Endothelial cell (in vitro differentiated cells): ENCODE measurements at places on chromosomes 16 and 17. TPM values are rescaled to one million over a fixed set of nuclear protein-coding genes. Genes with fewer than 3 reads are reported as not detected.

DNA sequence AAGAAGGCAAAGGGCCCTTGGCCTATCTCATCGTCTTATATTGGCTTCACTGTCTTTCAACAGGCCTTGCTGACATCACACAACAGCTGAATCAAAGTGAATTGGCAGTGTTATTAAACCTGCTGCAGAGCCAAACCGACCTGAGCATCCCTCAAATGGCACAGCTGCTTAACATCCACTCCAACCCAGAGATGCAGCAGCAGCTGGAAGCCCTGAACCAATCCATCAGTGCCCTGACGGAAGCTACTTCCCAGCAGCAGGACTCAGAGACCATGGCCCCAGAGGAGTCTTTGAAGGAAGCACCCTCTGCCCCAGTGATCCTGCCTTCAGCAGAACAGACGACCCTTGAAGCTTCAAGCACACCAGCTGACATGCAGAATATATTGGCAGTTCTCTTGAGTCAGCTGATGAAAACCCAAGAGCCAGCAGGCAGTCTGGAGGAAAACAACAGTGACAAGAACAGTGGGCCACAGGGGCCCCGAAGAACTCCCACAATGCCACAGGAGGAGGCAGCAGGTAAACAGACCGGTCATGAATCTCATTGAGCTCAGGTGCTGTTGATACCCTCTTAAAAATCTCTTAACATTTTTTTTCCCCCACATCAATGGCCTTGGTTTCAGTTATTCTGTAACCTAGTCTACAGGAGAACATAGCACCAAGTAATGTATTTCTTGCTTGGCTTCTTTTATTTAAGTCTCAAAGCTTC lies 64.7 kb downstream of the CDK12 start:
- no peaks in the 10 kb centered on the region for H3K27me3 ChIP-seq
- H3K27ac ChIP-seq, result no peak overlapping the region
- DNase-seq, result no peak
- H3K36me3 ChIP-seq, result peaks cover 5% of the 10 kb centered on the region
- peaks cover 20% of the 10 kb centered on the region for H3K4me1 ChIP-seq

GRCh38 chr17:14737984-14738651 lies 437.2 kb downstream of the HS3ST3B1 start:
- no peak for DNase-seq
- no peak overlapping the region for H3K27ac ChIP-seq
- peaks cover 8% of the 10 kb centered on the region for H3K4me1 ChIP-seq
- H3K4me3 ChIP-seq, result no peak overlapping the region
- H3K36me3 ChIP-seq, result no peaks in the 10 kb centered on the region
- no peaks in the 10 kb centered on the region for H3K27me3 ChIP-seq

GRCh38 chr17:72786209-72786608 lies 306.3 kb downstream of the SLC39A11 start:
- H3K27ac ChIP-seq, result no peak overlapping the region
- H3K4me3 ChIP-seq, result no peak overlapping the region
- no peaks in the 10 kb centered on the region for H3K4me1 ChIP-seq
- peaks cover 4% of the 10 kb centered on the region for H3K36me3 ChIP-seq
- peaks cover 7% of the 10 kb centered on the region for H3K27me3 ChIP-seq

- DNase-seq, result no peak
- H3K27me3 ChIP-seq, result no peaks in the 10 kb centered on the region
- no peak overlapping the region for H3K27ac ChIP-seq
- peaks cover 7% of the 10 kb centered on the region for H3K36me3 ChIP-seq
- H3K4me3 ChIP-seq, result no peak overlapping the region
- H3K4me1 ChIP-seq, result peaks cover 40% of the 10 kb centered on the region
Measured at GRCh38 chr17:59367657-59368045, 36.2 kb downstream of the YPEL2 start.

- DNase-seq, result no peak
- H3K36me3 ChIP-seq, result peaks cover 6% of the 10 kb centered on the region
- no peak overlapping the region for H3K4me3 ChIP-seq
- peaks cover 5% of the 10 kb centered on the region for H3K27me3 ChIP-seq
Measured at GRCh38 chr17:64087252-64088005, 42.5 kb downstream of the ERN1 start.

DNA sequence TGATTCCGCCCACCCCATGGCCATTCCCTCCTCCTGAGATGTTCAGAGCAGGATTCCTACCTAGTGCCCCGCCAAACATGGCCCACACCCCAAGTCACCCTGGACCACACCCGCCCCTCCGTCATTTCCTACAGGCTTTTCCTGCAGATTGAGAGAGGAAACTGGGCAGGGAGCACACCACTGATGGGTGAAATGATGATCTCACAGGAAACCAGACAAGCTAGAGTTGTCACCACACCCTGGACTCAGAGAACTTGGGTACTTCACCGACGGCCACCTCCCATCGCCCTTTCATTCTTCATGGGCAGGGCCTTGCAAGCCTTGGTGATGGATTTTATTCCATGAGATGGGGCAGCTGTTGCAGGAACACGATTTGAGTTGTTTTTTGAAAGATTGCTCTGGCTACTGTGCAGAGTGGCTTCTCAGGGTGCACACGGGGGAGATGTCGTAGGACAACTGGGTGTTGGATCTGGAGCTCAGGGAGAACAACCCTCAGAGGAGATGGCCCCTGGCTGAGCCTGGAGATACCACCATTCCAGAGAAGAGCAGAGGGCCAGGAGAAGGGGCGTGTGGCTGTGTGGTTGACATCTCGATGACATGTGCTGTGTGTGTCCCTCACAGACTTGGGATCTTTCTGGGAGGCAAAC lies 7.4 kb upstream of the B9D1 start:
- H3K4me3 ChIP-seq, result peak overlapping the region; percentile 10
- no peak for DNase-seq
- H3K4me1 ChIP-seq, result peaks cover 17% of the 10 kb centered on the region

GRCh38 chr17:78095035-78095434 lies 33.5 kb downstream of the TMC6 start:
- peak overlapping the region; percentile 33 for H3K4me3 ChIP-seq
- no peaks in the 10 kb centered on the region for H3K4me1 ChIP-seq
- no peak overlapping the region for H3K27ac ChIP-seq
- peaks cover 3% of the 10 kb centered on the region for H3K27me3 ChIP-seq
- no peak for DNase-seq
- H3K36me3 ChIP-seq, result peaks cover 31% of the 10 kb centered on the region

GRCh38 chr16:15396948-15397594 lies 1.5 kb downstream of the MPV17L start:
- no peak overlapping the region for H3K27ac ChIP-seq
- peaks cover 3% of the 10 kb centered on the region for H3K27me3 ChIP-seq
- H3K4me1 ChIP-seq, result no peaks in the 10 kb centered on the region
- no peak for DNase-seq
- no peaks in the 10 kb centered on the region for H3K36me3 ChIP-seq

GRCh38 chr16:533391-534123 lies 6.0 kb downstream of the CAPN15 start:
- no peak overlapping the region for H3K4me3 ChIP-seq
- peaks cover 5% of the 10 kb centered on the region for H3K4me1 ChIP-seq
- H3K27me3 ChIP-seq, result peaks cover 9% of the 10 kb centered on the region
- no peak overlapping the region for H3K27ac ChIP-seq

GRCh38 chr17:28871056-28871579 lies 16.3 kb downstream of the ERAL1 start:
- no peak overlapping the region for H3K27ac ChIP-seq
- no peak for DNase-seq
- H3K4me3 ChIP-seq, result no peak overlapping the region
- no peaks in the 10 kb centered on the region for H3K36me3 ChIP-seq
- H3K27me3 ChIP-seq, result peaks cover 1% of the 10 kb centered on the region
- peaks cover 5% of the 10 kb centered on the region for H3K4me1 ChIP-seq

- no peak overlapping the region for H3K4me3 ChIP-seq
- no peaks in the 10 kb centered on the region for H3K27me3 ChIP-seq
- peaks cover 3% of the 10 kb centered on the region for H3K4me1 ChIP-seq
- peak; percentile 79 for DNase-seq
Measured at GRCh38 chr16:4328046-4328781, 12.3 kb downstream of the GLIS2 start.

- peaks cover 10% of the 10 kb centered on the region for H3K36me3 ChIP-seq
- no peaks in the 10 kb centered on the region for H3K27me3 ChIP-seq
- no peak for DNase-seq
- H3K27ac ChIP-seq, result no peak overlapping the region
- peaks cover 11% of the 10 kb centered on the region for H3K4me1 ChIP-seq
- no peak overlapping the region for H3K4me3 ChIP-seq
Measured at GRCh38 chr17:691423-691822, 23.2 kb downstream of the VPS53 start.

- H3K27ac ChIP-seq, result no peak overlapping the region
- H3K27me3 ChIP-seq, result no peaks in the 10 kb centered on the region
- H3K4me1 ChIP-seq, result no peaks in the 10 kb centered on the region
- H3K36me3 ChIP-seq, result no peaks in the 10 kb centered on the region
- no peak for DNase-seq
Measured at GRCh38 chr17:15096511-15096910, 168.6 kb downstream of the PMP22 start.

DNA sequence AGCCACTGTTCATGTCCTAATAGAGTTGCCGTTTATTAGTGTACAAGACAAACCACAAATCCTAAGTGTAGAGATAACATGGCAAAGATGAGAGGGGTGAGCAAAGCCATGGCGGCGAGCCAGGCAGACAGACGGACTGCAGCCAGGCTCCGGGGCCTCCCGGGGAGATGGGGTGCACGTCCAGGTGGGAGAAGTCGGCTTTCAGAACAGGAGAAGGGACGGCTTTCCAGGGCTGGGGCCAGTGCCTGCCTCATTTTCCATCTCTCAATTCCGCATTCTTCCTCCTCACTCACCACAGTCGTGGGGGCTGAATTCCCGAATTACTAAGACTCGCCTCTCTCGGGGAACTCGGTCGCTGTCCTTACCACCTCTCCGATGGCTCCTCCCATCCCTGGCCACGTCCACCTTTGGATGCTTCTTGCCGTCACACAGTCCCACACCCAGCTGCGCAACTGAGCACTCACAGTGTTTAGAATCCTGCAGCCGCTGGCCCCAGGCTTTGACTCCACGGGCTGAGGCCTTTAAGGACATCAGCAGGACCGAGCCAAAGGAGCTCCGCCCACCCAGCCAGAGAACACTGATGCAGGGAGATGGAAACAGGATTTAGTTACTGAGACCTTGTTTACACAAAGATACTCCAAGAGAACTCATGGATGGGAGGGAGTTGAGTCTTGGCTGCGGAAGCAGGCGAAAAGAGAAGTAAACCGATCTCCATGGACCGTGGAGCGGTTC lies 59.7 kb downstream of the RNF112 start:
- no peak overlapping the region for H3K27ac ChIP-seq
- H3K36me3 ChIP-seq, result no peaks in the 10 kb centered on the region
- DNase-seq, result no peak
- no peak overlapping the region for H3K4me3 ChIP-seq

GRCh38 chr17:78256707-78257591 lies 25.5 kb downstream of the TMEM235 start:
- no peak overlapping the region for H3K27ac ChIP-seq
- H3K4me1 ChIP-seq, result peaks cover 39% of the 10 kb centered on the region
- peaks cover 26% of the 10 kb centered on the region for H3K27me3 ChIP-seq
- DNase-seq, result no peak
- H3K36me3 ChIP-seq, result no peaks in the 10 kb centered on the region
- H3K4me3 ChIP-seq, result peak overlapping the region; percentile 59

DNA sequence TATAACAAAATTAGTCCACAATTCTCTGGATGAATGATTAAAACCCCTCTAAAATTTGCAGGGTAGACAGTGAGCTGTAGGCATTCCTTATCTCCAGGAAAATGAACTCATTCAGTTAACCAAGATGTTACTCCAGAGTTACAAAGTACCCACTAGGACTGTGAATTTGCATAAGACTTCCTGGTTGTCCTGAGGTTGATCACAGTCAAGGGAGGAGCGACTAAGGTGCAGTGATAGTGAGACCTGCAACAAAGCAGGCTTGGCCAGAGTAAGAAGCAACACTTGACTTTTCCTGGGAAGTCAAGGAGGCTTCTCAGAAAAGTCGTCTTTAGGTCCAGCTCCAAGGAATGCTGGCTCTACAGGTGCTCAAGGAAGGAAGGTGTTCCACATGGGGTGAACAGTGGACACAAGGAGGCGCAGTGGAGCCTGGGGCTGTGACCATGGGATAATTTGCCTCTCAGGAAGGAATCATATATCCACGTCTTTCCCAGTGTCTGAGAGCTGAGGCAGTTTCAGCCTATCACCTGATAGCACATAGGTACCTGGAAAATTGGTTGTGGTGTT lies 821.1 kb upstream of the EEF2KMT start:
- H3K4me1 ChIP-seq, result peaks cover 22% of the 10 kb centered on the region
- H3K4me3 ChIP-seq, result no peak overlapping the region

- peak overlapping the region; percentile 79 for H3K4me3 ChIP-seq
- H3K27me3 ChIP-seq, result peaks cover 7% of the 10 kb centered on the region
- DNase-seq, result peak; percentile 83
Measured at GRCh38 chr17:75105126-75106080, 4.4 kb upstream of the ARMC7 start.

DNA sequence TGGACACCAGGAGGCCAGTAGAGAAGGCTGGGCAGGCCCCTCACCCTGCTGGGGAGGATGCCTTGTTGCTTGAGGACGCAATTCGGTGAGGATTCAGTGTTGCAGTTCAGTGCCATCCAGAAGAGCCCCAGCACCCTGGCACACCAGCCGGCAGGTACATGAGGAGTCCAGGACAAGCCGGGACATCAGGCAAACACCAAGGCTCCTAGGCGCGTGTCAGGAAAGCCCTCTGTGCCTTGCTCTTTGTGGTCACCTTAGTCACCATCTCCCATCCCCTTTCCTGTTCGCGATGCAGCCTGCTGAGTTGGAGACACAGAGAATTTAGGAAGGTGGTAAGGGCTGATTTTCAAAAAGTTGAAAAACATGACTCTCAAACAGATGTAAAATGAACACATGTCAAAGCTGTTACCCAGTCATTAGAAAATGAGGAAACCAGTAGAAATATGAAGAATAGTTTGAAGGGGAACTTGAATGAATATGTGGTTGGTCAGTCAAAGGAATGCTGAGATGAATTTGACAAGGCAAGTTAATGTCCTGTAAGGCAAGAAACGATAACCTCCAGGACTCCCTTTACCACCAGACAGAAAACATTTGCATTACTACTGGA lies 2.3 kb upstream of the NCBP3 start:
- no peak overlapping the region for H3K4me3 ChIP-seq
- no peak overlapping the region for H3K27ac ChIP-seq
- peaks cover 8% of the 10 kb centered on the region for H3K27me3 ChIP-seq
- DNase-seq, result no peak
- H3K36me3 ChIP-seq, result peaks cover 9% of the 10 kb centered on the region
- peaks cover 17% of the 10 kb centered on the region for H3K4me1 ChIP-seq

GRCh38 chr16:82682767-82683166 lies 56.0 kb downstream of the CDH13 start:
- no peaks in the 10 kb centered on the region for H3K4me1 ChIP-seq
- no peak overlapping the region for H3K4me3 ChIP-seq
- peaks cover 2% of the 10 kb centered on the region for H3K27me3 ChIP-seq
- no peak for DNase-seq
- H3K36me3 ChIP-seq, result no peaks in the 10 kb centered on the region

GRCh38 chr17:42617956-42618431 lies 8.5 kb downstream of the TUBG1 start:
- peaks cover 24% of the 10 kb centered on the region for H3K36me3 ChIP-seq
- H3K4me3 ChIP-seq, result no peak overlapping the region
- H3K27me3 ChIP-seq, result peaks cover 1% of the 10 kb centered on the region
- no peaks in the 10 kb centered on the region for H3K4me1 ChIP-seq

GRCh38 chr17:48973806-48974205 lies 5.4 kb upstream of the GIP start:
- peaks cover 5% of the 10 kb centered on the region for H3K27me3 ChIP-seq
- no peak for DNase-seq
- no peak overlapping the region for H3K4me3 ChIP-seq

Gene MT1E
- total RNA-seq, result not detected

Gene FAAP100
- total RNA-seq, result 40.6 TPM

Gene CRYM
- total RNA-seq, result 3.7 TPM

Gene MMP2
- total RNA-seq, result 422 TPM

Gene SOST
- total RNA-seq, result 29.6 TPM

Gene ADAMTS18
- 0.69 TPM for total RNA-seq

Gene CBFA2T3
- 1.6 TPM for total RNA-seq
